Liver (tissue), 10 donors: ENCODE measurements at places on chromosomes 3 and 15.
A peak's percentile ranks its signal among the peaks of the same experiment; 100 is the strongest.

DNA sequence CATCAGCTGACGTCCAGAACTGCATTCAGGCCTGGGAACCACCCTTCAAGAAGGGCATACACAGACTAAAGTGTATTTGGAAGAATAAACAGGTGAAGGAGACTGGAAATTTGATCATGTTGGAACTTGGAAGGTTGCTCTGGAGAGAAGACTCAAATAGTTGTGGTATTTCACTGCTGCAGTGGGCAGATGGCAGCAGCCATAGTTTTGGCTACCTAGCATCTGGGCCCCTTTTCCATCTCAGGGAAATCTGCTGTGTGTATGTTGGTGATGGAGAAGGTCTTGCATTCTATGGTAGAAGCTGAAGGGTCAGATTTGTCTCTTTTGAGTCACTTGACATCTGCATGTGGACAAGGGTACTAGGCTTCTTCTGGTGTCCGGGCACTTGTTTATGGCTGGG lies 114.4 kb upstream of the FGF7 start:
- DNase-seq: no peak

- peak; percentile 77 for DNase-seq
These were observed 4.3 kb downstream of the DAZL start for GRCh38 chr3:16600780-16601536.

DNA sequence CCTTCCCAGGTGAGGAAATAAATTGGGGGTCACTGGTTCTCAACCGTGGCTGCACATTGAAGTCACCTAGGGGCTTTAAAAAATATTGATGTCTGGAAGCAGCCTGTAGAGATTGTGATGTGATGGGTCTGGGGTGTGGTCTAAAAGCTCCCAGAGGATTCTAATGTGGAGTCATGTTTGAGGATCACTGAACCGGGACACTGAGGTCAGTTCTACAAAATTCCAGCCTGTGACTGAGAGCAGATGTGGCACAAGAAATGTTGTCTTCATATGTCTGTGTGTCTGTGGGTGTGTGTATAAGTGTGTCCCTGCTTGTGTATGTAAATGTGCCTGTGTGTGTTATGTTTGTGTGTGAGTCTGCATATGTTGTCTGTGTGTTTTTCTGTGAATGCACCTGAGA lies 79.9 kb downstream of the TLE3 start:
- DNase-seq: no peak

DNA sequence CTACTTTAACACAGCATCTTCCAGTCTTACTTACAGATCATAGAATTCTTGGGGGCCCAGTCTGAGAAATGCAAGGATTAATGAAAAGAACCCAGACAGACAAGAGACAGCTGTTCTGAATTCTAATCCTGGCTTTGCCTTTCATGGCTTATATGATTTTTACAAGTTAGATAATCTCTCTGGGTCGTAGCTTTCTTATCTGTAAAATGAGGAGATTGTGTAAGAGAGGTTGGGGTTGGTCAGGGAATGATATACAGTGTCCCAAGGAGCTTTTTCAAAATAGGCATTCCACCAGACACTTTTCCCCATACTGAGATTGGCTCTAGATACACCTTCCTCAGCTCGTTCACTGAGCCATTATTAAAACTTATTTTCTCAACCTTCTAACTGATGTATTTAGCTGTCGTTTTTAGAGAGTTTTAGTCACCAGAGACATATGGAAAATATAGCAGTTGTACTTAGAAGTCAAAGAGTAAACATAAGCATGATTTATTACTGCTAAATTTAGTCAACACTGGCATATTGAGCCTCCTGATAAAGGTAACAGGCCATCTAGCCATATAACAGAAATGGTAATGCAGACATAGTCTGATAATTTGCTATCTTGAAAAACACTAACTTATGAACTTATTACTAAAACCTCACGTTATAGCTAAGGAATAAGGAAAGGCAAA lies 163.0 kb upstream of the MLF1 start:
- DNase-seq: no peak

DNA sequence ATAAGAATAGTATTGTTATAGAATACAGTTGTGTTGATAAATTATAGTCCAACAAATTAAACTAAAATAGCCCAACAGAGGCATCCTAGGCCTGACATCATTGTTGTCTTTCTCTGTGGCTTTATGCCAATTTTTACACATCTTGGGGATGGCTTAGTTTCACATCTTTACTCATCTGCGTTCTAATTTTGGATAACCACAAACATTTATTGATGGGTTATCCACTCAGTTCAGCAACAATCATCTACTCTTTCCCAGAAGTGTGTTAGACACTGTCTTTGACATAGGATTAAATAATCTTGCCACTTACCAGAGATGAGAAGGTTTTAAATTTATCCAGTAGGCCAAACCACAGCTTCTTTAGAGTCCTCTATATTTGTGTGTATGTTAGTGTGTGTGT lies 120.8 kb upstream of the PHLDB2 start:
- DNase-seq: no peak

GRCh38 chr3:166446986-166447385 lies 609.8 kb upstream of the BCHE start:
- no peak for DNase-seq

DNA sequence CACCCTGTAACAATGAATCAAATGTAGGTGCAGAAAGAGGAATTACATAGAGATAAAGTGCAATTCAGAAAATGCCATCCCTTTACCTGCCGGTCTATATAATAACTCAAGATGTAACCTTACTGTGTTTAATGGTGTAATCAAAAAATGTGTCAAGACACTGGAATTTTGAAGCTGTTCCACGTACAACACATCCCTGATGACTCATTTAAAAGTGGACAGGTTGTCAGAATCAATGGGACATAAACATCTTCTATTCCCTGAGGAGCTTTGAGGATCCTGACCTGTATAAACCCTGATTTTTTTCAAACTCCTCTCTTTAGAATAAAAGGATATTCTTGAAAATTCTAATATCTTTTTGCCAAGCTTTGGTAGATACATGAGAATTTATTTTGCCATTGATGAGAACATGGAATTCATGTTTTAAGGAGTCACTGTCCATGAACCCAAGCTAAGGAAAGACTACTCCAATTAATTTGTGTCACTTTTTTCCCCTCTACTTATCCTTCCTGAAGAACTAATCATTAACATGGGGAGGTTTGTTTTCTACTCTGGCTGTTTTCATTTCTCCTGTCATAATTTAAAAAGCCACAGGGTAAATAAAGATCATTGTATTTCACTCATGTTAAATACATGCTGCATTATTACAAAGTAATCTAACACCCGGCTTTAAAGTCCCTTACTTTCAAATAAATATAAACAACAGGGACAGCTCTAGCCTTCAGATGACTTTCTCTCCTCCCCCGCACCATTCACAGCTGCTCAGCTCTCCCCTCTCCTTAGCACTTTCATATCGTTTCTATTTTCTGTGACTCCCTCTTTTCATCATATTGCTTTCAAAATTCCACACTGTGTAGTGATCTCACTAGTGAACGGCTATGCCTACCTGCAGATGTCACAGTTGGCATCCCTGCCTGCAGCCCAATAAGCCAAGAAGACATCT lies 138.3 kb downstream of the TAFA4 start:
- no peak for DNase-seq

- no peak for DNase-seq
These were observed 76.6 kb downstream of the TBC1D2B start for GRCh38 chr15:78000927-78001249.

- no peak for DNase-seq
These were observed 10.0 kb upstream of the GRAMD1C start for GRCh38 chr3:113828600-113828999.
